ENCODE measurements at places on chromosomes 7 and 10.

DNA sequence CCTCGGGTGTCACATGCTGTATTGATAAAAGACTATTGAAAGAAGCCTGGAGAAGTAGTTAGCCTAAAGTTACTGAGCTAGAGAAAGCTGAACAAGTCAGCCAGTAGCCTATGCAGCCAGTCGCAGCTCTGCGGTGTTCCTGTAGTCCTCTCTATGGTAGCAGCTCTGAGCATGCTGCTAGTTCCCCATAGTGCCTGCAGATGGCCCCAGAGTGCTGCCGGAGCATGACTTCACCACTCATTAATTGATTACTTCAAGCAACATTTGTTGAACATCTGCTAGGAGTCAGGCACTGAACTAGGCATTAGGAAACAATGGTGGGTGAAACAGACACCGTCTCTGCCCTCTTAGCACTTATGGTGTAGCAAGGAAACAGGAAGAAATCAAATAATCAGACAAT is 422.7 kb downstream of the SORCS3 start:
- peak; percentile 47 for DNase-seq

DNA sequence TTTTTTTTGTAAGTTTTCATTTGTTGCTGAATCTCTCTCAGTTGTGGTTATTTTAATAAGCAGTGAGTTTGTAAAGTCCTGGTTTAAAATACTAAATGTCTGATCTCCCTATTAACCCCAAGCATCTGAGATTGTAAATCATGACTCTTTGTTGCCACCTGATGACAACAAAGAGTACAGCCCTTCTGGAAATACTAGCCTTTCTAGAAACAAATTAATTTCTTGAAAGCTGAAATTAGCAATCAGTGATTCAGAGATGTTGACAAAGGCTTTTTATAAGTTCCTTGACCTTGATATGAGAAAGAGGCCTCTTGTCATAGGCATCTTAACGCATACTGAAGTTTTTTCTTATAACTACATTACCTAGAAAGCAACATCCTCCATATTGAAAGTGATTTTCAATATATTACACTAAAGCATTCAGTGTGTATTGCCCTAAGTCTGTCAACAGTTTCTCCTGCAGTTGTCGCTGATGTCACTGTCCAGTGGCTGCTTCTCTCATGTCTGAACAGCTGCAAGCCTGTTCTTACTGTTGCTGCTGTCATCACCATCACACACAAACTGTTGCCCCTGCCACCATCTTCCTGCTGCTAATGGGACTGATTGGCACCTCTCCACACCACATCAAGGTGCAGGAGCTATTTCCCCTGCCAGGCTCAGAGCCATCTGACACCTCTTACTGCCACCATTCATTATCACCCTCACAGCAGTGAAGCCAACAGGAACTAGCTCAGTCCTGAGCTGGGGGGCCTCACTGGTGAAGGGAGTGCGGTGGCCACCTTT is 95.1 kb upstream of the LRGUK start:
- DNase-seq, result no peak

DNA sequence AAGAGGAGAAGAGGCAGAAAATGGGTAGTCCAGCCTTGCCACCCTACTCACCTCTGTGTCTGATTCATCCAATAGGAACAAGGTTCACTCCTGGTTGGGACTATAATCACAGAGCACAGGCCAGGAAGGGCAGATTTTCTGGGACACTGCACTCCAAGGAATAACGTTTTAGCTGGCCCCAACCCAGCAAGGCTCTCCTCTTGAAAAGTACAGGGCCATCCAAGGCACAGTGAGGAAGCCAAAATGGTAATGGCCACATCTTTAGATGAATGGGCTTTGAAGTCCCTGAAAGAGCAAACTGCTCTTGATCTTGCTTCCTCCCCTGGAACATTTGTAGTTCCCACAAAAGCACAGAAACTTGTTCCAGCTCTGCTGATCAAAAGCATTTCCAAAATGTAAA is 149.4 kb downstream of the GRM3 start:
- no peak for DNase-seq

- no peak for DNase-seq
Observed at GRCh38 chr10:120644556-120645410, 187.8 kb downstream of the PLPP4 start.

DNA sequence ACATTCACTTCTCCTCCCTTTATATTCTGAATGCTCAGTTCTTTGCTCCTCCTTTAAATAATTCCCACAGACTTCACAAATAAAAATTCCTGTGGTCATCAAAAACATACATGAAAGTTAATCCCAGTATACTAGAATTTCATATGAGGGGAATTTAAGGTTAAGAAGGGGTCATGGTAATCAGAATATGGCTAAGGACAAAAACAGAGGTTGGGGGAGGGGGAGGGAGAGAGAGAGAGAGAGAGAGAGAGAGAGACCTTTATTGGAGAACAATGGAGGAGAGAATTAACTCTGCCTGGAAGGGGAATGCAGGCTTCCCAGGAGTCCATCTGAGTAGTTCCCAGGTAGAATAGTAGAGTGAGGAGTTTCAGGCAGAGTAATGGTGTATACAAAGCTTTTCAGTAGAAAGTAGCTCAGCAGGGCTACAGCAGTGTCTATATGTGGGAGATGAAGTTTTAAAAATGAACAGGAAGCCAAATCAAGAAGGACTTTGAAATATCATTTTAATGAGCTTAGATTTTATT is 5.2 kb upstream of the CUBN start:
- DNase-seq, result no peak

- no peak for DNase-seq
Observed at GRCh38 chr10:130561681-130562080, 425.5 kb downstream of the GLRX3 start.
